AG08395 (cell line): ENCODE measurements at places on chromosomes 1 and 21.

DNA sequence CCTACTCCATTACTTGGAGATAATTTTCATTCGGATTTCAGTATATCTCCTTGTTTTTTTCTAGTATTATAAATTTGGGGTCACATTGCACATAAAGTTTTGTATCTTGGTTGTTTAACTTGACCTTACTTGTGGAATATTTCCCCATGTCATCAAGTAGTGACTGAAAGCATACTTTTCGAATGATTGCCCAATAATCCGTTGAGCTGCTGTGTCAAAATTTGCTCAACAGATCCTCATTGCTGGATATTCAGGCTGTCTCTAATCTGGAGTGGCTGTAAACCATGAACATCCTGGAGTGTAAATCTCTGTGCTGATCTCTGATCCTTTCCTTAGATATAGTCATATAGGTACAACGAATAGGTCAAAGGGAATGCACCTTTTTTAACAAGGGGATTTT, 4.9 kb downstream of the NIPAL3 start:
- DNase-seq = no peak

GRCh38 chr1:161193561-161194235, 5.2 kb downstream of the ADAMTS4 start:
- no peak for DNase-seq

GRCh38 chr1:6950001-6950765, 164.9 kb downstream of the CAMTA1 start:
- no peak for DNase-seq

DNA sequence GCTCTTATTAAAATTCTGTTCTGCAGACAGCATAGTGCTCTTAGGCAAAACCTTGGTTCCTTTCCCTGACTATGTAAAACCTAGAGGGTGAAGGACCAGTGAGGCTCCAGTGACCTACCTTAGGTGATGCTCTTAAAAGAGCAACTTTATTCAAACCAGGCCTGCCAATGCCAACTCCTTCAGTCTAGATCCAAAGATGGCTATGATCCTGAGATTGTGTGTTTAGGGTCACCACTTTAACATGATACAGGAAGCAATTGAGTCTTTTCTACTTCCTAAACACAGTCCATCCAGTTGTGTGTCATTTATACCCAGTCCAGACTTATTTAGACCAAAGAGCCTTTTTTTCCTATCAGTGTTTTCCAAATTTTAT, 10.8 kb downstream of the MCL1 start:
- DNase-seq = no peak

DNA sequence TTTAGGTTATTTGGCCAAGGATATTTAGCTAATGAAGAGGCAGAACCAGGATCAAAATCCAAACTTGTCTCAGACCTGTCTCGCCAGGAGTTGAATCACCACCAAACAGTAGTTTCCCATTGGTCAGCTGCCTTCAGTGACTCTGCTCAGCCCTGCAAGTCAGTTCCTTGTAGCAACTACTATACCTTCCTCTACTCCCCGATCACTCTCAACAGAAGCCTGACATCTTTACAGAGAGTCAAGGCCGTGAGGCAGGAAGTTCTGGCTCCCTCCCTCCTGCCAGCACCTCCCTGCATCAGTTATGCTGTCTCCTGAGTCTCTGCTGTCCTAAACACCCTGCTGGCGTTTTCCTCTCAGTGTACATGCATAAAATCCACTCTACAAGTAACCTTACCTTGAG, 13.2 kb downstream of the PSMD4 start:
- no peak for DNase-seq

DNA sequence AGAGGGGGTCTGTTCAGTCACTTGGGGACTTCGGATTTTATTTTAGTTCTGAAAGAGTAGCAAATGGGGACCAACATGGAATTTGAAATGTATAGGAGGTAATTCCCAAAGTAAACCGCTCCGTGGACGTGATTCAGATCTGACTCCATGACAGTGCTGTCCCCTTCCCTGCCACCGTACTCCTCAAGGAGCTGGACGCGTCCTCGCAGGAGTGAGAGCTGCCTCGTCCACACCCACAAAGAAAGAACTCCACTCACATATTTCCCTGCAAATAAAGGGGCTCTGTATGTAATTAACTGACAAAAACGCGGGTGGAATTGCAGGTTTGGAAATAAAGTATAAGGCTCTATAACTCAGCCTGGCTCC, 183.6 kb downstream of the ETS2 start:
- DNase-seq = no peak

GRCh38 chr1:21866707-21867043, 54.6 kb downstream of the LDLRAD2 start:
- no peak for DNase-seq

- no peak for DNase-seq
Measured at GRCh38 chr1:198664068-198664788, 25.4 kb downstream of the PTPRC start.

DNA sequence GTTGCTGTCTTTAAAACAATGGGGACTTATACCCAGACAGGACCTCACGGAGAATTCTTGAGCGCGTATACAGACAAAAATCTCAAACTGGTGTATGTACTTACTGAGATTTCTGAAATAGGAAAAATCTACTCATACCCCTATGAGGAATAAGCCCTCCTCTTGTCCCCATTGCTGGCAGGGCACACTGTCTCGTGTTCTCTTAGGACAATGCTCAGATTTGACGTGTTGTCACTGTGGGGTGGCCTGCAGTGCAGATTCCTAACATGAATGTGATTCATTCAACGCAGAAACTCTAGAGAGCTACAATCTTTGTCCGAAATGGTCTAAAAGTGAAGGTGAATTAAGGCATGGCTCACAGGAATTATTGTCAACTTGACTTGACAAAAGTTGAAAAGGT, 31.1 kb upstream of the PDE9A start:
- DNase-seq = no peak
